ENCODE measurements at places on chromosomes 13 and 19. TPM values are rescaled to one million over a fixed set of nuclear protein-coding genes. Genes with fewer than 3 reads are reported as not detected.

NTF4 gene
- not detected for total RNA-seq

HRC gene
- total RNA-seq = 0.26 TPM

FFAR2 gene
- total RNA-seq = not detected

SGCG gene
- total RNA-seq = not detected

LEUTX gene
- total RNA-seq = not detected

ZNF229 gene
- total RNA-seq = 11.9 TPM

FAM124A gene
- 8.9 TPM for total RNA-seq

ZNF829 gene
- total RNA-seq = 2.7 TPM

SBK3 gene
- not detected for total RNA-seq

SLAIN1 gene
- total RNA-seq = 2.7 TPM

ELL gene
- 18.0 TPM for total RNA-seq

NLRP9 gene
- total RNA-seq = not detected

FFAR1 gene
- not detected for total RNA-seq

UBE2L5 gene
- not detected for total RNA-seq

CYP4F3 gene
- not detected for total RNA-seq

KLHL1 gene
- not detected for total RNA-seq

PEAK3 gene
- total RNA-seq = not detected

ZNF112 gene
- 7.5 TPM for total RNA-seq

CEACAM21 gene
- not detected for total RNA-seq

ZNF813 gene
- total RNA-seq = 3.7 TPM

KLK12 gene
- not detected for total RNA-seq

KLK5 gene
- not detected for total RNA-seq

VSTM1 gene
- not detected for total RNA-seq
